ENCODE measurements at places on chromosomes 12 and 14. TPM values are rescaled to one million over a fixed set of nuclear protein-coding genes. Genes with fewer than 3 reads are reported as not detected.

The FAR2 gene
- total RNA-seq = 62.2 TPM

The SERPINA5 gene
- total RNA-seq = 0.16 TPM

The BICDL1 gene
- total RNA-seq = 25.4 TPM

The LIN7A gene
- 37.7 TPM for total RNA-seq
